ENCODE measurements at places on chromosomes 7 and 10.

DNA sequence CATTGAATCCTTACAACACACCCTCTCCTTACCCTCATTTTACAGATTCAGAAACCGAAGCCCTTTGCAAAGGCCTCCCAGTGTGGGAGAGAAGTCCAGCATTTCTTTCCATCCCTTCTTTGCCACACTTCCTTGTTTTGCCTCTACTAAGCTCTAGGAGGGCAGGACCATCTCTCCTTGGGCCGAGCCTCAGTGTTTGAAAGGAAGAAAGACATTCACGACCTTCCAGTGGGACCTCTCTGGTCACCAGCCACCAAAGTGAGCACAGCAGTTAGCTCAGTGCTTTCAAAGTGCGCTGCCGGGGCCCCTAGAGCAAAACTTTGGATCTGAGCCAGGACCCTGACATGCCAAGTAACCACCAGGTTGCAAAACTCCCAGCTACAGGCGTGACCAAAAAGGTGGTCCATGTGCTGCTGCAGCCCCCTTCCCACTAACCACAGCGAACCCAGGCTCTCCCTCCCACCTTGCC lies 12.4 kb downstream of the CTBP2 start:
- no peak for DNase-seq

GRCh38 chr7:29488203-29488970 lies 75.2 kb upstream of the PRR15 start:
- DNase-seq: no peak

GRCh38 chr10:125377368-125377767 lies 217.0 kb upstream of the CTBP2 start:
- DNase-seq: no peak

DNA sequence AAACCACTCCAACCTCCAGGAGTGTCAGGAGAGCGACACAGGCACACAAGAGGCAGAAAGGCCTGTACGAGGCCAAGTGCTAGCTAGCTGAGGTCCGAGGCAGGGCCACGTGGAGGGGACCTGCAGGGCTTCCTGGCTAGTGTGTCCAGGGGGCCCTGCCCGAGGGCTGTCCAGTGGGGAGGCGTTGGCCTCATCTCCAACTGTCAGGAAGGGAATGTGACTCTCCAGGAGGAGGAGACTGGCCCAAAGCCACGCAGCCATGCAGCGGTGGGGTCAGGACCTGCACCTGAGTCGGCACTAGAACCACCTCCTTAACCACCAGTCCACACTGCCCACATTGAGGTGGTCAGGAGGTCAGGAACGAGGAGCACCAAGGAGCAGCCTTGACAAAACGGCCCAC lies 32.3 kb upstream of the FXYD4 start:
- DNase-seq: no peak

DNA sequence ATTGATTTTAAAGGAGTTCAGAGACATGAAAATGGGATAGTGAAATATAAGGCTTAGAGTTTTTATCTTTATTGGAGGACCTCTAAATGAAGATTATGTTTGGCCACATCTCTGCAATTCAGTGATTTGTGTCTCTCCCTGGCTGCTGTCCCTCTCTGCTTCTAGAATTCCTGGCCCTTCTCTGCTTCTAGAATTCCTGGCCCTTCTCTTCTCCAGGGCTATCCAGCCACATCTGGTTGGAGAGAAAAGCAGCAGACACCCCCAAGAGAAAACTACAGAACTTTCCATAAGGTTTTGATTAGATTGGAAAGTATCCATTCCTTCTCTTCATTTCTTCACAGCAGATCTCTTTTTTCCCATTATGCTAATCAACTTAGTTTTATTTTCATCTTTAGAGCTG lies 135.5 kb downstream of the NPY start:
- no peak for DNase-seq

DNA sequence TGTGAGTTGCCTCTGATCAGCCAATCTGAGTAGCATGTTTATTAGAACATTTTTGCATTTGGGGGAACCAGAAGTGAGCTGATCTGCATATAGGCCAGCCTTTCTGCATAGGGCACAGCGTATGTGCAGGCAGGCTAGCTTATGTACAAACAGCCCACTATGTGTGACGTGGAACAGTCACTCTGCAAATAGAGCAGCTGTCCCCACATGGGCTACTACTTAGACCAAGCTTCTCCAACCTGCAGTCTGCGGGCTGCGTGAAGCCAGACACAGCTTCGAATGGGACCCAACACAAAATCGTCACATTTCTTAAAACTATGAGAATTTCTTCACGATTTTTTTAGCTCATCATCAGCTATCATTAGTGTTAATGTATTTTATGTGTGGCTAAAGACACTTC lies 134.1 kb upstream of the FAM20C start:
- DNase-seq: no peak
